ENCODE measurements at places on chromosomes 6 and 20.

- no peak for DNase-seq
Measured at GRCh38 chr6:37204014-37204751, 34.2 kb downstream of the PIM1 start.

- no peak for DNase-seq
Measured at GRCh38 chr6:129207832-129208231, 324.9 kb downstream of the LAMA2 start.

DNA sequence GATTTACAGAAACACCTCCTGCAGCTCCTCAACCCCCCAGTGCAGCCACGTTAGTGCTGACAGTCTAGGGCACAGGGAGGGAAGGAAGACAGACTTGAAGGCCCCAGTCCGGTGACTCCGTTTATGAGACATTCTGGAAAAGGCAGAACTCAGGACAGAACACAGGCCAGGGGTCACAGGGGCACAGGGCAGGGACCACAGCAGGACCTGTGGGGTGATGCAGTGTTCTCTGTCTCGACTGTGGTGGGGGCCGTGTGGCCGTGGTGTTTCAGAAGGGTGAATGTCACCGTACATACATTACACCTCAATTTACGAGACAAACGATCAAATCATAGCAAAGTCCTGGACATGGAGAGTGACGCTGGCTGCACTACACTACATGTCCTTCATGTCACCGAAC lies 11.3 kb downstream of the BHLHE23 start:
- no peak for DNase-seq

- DNase-seq: no peak
Measured at GRCh38 chr20:48724382-48724781, 103.4 kb downstream of the PREX1 start.

- no peak for DNase-seq
Measured at GRCh38 chr6:11092668-11093375, 812 bp upstream of the SMIM13 start.

DNA sequence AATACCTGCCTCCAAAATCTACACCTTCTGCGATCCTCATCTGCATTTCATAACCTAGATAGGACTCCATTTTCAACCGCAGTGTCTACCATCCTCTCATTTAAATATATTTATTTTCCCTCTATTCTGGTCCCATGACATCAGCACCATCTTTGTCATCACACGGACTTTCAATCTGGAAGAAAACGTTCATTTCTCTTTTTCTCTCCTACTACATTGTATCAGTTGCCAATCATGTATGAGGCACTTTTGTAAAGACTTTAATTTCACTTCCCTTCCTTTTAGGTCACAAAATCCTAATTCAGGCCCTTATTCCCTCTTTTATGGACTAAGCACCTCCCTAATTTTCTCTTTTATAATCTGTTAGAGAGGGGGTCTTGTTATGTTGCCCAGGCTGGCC lies 89.6 kb downstream of the PHACTR1 start:
- no peak for DNase-seq

- no peak for DNase-seq
Measured at GRCh38 chr6:93417421-93418013, 1.8 kb downstream of the EPHA7 start.

- DNase-seq: no peak
Measured at GRCh38 chr6:147567141-147567805, 58.8 kb downstream of the SAMD5 start.

DNA sequence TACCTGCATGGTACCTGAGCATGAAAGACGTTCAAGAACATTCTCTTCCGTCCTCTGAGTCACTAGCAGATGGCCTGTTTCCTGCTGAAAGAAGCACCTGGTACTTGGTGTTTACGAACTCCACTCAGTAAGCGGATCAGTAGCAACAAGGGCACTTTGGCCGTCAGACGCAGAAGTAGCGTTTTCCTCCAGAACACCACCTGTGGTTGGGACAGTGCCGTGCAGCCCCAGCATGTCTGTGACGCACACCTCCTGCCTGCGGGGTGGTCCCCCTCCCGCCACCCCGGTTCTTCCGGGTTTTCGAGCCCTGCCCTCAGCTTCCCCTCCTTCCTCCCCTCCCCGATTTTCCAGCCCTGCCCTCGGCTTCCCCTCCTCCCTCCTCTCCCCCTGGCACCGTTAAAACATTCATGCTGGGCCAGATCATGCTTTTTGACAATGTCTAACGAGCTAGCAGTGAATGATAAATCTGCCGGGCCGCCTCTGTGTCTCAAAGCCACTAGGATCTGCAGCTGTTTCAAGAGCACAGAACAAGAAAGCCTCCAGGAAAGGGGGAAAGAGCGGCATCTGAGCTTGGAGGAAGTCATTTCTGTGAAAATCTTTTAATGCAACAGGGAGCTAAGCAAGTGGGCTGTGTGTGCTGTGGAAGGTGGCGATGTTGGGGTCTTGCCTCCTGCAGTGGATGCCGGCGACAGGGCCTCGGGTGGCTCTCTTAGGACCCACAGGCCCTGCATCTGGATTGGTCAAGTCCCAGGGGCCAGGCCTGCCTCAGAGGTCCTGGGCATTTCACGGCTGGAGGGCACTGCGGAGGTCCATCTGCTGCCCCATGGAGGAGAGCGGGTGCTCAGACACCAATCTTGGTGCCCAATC lies 207.9 kb downstream of the ERMARD start:
- peak; percentile 50 for DNase-seq

DNA sequence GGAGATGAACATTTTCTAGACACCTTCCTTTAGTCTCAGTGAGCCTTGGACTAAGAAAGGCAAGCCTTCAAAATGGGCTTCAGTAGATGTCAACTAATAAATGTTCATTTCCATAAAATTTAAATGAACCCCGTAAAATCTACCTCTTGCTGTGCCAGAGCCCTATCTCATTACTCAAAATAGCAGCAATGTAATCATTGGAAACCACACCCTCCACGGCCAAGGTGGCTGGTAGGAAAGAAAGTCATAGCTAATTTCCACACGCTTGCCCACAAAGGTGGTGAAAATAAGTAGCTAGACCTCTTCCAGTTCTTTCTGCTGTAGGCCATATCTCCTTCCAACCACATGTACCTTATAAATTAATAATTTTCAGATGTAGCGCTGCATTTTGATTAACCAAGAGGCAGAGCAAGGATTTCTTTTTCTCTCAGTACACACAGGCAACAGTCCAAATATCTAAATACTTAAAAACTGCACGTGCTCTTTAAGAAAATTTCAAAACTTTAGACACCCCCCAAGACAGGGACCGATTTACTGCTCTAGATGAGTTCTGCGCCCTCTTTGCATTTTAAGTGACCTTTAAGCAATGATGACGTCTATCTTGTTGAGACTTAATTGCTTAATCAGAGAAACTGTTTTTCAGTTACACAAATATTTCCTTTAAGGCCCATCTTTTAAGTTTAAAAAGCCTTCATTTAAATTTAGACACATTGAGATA lies 290.8 kb downstream of the ZNF217 start:
- no peak for DNase-seq

GRCh38 chr20:41329435-41330342 lies 10.9 kb upstream of the LPIN3 start:
- peak; percentile 67 for DNase-seq

DNA sequence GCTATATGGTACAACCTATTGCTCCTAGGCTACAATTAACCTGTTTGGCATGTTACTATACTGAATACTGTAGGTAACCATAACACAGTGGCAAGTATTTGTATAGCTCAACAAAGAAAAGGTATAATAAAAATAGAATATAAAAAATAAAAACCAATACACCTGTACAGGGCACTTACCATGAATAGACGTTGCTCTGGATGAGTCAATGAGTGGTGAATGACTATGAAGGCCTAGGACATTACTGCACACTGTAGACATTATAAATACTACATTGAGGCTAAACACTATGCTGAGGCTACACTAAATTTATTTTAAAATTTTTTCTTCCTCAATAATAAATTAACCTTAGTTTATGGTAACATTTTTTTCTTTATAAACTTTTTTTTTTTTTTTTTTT lies 18.6 kb downstream of the ELOVL5 start:
- no peak for DNase-seq

- DNase-seq: no peak
Measured at GRCh38 chr20:5463007-5463686, 146.4 kb upstream of the PROKR2 start.

- no peak for DNase-seq
Measured at GRCh38 chr6:157181649-157182048, 141.7 kb downstream of the TMEM242 start.

- DNase-seq: no peak
Measured at GRCh38 chr6:116396441-116396840, 25.7 kb downstream of the DSE start.

GRCh38 chr6:18538315-18538714 lies 151.2 kb downstream of the RNF144B start:
- DNase-seq: no peak

DNA sequence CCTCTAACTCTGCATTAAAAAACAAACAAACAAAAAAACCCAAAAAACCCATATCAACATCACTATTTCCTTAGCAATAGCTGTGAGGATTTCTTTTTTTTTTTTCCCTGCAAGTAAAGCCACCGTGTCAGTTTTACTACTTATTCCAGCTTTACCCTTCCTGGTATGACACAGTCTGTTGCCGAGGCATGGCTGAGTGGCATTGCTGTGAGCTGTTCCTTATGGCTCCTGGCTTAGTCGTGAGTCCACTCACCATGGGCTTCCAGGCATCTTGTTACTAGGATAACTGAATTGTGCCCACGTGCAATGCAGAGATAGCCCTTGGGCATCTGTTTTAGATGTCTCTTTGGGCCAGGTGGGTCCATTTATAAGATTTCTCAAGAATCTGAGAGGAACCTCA lies 84.8 kb downstream of the LRRC1 start:
- no peak for DNase-seq

DNA sequence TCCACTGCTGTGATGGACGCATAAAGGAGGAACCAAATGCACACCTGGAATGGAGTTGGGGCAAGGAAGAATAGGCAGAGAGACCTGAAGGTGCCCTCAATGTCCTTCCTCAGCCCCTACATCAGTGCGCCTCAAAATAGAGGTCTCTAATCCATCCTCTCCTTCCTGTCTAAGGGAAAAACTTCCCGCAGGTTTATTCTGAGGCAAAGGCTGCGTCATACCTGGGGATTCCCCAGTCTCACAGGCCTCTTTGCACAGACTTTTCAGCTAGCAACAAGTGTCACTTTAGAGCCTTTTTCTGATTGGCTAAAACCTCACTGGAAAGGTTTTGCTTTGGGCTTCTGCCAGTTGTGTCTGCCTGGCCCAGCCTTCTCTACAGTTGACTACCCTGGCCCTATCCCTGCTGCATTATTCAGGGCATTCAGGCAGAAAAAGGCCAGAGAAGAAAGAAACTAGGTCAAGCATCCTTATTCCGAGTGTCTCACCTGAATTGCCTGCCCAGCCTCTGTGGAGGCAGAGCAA lies 1.8 kb upstream of the HLA-DQB1 start:
- peak; percentile 48 for DNase-seq

- peak; percentile 68 for DNase-seq
Measured at GRCh38 chr6:28489366-28490204, 26.0 kb downstream of the GPX6 start.

DNA sequence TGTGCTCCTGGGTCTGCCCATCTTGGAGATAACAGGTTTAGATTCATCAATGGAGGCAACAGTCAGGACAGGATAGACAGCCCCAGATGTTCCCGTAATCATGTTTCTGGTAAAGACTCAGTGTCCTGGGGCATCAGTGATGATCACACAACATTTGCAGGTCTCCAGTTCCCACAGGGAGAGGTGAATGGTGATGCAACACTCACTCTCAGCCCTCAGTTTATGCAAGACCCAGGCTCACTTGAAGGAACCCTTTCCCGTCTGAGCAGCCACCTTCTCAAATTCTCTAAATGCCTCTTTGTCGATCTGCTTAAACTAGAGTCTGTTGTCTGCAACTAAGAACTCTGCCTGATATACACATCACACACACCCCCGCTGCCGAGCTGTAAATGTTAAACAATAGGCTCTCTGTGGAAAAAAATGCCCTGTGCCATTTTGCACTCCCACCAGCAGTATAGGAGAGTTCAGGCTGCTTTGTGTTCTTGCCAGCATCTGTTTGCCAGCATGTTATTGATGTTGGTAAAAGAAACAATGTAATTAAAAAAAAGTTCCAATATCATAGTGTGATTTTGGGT lies 30.1 kb upstream of the SCP2D1 start:
- DNase-seq: no peak

DNA sequence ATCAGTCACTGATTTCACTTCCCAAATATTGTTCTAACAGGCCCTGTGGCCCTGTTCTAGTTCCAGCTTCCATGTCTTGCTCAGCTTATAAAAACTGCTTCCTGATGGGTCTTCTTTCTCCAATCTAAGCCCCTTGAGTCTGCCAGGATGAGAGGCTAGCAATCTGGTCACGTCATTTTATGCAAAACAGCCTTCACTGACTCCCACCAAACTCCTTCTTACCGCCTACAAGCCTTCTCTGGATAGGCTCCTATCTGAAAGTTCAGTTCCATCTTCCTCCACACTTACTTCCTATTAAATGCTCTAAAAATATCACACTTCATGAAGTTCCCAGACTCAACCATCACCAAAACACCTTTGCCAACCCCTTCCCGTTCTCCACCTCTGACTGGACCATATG lies 15.5 kb downstream of the CRNKL1 start:
- no peak for DNase-seq

- DNase-seq: no peak
Measured at GRCh38 chr6:19824058-19824807, 12.9 kb upstream of the ID4 start.

GRCh38 chr20:25294459-25295385 lies 46.8 kb downstream of the PYGB start:
- DNase-seq: peak; percentile 72

- DNase-seq: no peak
Measured at GRCh38 chr6:157841211-157841840, 18.3 kb downstream of the SNX9 start.

DNA sequence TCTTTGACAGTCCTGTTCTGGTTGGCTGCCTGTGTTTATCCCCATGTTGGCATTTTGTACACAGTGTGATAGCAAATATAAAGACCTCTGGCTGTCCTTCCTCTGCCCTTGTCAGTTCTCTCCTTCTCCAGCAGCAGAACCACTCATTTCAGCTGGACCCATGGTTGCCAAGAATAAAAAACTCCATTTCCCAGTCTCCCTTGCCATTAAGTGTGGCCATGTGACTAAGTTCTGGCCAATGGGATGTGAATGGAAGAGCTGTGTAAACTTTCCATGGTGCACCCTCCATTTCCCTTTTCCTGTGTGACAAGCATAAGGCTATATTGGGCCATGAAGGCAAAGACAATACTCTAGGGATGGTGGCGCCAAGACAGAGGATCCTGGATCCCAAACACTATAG lies 78.4 kb upstream of the TBC1D7 start:
- no peak for DNase-seq

DNA sequence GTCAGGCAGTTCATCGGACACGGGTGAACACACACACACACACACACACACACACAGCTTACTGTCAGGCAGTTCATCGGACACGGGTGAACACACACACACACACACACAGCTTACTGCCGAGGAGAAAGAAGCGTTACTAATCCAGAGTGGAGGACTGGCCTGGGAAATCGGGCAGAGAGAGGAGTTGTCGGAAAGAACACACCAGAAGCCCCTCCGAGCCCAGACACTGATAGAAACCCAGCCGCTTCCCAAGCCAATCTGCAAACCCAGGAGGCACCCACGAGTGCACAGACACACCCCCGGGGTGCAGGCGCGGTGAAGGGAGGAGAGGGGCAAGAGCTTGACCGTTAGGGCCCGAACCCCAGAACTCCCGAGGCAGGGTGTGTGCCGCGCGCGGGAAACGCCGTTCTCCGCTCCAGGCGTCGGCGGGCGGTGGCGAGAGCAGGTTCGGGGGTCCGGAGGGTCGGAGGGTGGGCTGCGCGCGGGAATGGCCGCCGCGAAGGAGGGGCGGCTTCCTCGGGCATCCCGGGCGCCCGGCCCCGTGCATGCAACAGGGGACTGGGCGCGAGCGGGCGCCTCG lies 636 bp downstream of the ELOVL2 start:
- peak; percentile 24 for DNase-seq

All from stimulated activated CD8-positive, alpha-beta memory T cell treated with anti-CD3 and anti-CD28 coated beads, Interleukin-4, amount 100 ng/mL, for 48 hours (primary cell).